Activated CD4-positive, alpha-beta T cell treated with anti-CD3 and anti-CD28 coated beads, Interleukin-2, amount 50 U/mL, for 16 hours (primary cell): ENCODE measurements at places on chromosomes 6 and 20.

- no peak for DNase-seq
Observed at GRCh38 chr6:165936660-165937059, 231.0 kb downstream of the TBXT start.

DNA sequence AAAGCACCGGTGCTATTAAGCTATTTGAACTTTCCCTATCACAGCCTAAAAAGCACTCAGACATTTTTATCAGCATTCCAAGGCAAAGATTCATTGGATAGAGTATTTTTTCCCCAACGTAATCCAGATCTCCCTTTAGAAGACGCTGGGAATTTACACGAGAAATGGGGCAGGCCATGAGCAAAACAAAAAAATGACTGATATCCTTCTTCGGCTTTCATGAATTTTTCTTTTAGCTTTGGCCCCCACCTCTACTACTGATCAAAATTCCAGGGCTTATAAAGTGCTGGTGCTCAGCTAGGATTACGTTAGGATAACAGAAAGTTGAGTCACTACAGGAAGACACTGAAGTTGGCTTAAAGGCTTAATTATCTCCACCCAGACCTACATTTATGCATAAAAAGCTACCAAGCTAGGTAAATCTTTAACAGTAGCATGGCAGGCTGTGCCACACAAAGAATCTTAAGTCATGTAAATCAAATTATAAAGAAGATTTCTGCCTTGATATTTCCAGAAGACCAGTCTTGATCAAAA lies 418.5 kb upstream of the BTBD3 start:
- no peak for DNase-seq

- DNase-seq = no peak
Observed at GRCh38 chr20:62133864-62134263, 9.3 kb downstream of the PSMA7 start.

DNA sequence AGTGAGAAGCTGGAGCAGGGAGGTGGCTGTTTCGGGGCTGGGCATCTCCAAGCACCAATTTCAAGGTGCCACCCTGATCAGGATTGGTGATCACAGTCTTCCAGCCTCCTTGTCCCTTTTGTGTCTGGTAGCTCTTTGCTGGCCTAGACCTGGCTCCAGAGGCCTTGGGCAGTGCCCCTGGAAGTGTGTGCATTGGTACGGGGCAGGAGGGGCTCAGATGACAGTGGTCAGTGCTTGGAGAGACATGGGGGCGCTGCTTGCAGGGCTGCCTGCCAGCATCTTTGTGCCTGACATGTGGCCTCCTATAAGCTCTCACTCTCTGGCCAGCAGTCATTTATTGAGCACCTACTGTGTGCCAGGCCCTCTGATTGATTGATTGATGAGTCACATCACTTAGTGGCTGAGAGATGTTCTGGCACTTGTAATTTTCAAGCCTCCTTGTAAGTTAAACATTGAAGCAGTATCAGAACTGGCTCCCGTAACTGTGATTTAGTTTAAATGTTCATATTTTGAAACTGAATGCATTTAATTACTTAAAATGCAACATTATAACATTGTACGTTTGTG lies 61.7 kb downstream of the BCAS4 start:
- no peak for DNase-seq

DNA sequence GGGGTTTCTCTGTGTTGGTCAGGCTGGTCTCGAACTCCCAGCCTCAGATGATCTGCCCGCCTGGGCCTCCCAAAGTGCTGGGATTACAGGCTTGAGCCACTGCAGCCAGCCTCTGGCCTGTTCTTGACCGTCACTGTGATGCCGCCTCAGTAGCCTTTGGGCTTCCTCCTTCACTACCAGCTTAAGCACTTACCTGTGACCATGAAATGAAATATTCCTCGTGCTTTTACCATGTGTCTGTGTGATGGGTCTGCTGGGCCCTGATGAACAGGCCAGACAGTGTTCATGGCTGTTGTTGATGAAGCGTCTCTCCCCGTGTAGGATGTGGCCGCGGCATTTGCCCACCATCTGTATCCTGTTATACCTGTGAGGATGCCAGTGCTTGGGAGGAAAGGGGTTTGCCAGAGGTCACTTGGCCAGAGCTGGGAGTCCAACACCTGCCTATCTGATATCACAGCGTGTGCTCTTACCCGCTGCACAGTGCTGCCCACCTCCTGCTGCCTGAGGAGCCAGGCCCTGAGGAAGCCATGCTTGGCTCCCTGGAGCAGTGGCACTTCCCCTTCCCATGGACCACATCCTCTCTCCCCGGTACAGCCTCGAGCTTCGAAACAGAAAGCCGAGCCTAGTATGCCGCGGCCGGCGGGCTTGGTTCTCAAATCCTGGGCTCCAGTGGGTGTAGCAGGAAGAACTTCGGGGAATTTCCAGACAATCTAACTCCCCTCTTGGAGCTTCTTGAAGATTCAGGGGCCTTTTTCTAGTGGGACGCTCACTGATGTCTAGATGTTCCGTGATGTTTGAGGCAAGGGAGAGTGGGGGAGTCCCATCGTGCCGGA lies 167.9 kb downstream of the ZDHHC14 start:
- DNase-seq = no peak

- no peak for DNase-seq
Observed at GRCh38 chr6:85458184-85458583, 8.3 kb downstream of the NT5E start.

- peak; percentile 35 for DNase-seq
Observed at GRCh38 chr6:47414423-47415167, 63.0 kb upstream of the CD2AP start.

DNA sequence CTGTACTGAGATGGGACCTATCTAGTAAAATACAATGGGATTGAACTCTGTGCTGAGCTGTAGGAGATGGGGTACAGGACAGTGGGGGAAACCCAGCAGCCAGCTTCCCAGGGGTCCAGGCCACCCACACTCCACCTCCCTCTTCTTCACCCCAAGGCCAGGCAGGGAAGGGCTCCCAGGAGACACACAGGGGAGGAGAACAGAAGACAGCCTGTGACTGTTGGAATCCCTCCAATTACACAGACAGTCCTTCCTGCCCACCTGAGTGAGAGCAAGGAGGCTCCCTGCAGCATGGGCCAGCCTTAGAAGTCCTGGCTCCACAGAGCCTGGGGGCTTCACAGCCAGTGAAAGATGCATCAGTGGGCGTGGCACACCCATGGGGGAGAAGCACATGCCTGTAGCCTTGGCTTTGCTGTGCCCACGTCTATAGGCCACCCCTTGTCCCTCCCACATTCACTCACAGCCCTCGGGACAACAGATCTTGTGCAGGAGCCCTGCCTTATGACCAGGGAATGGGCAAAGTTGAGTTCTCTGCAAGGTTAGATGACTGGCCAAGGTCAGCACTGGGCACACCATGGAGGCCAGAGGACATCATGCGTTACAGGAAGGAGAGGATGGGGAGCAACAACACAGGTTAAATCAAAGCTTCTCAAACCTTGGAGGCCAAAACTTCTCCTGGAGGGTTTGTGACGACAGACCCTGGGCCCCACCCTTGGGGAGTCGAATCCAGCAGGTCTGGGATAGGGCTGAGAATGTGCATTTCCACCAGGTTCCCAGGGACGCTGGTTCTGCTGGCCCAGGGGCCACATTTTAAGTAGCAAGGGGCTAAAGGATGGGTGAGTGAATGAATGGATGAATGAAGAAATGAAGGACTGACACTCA lies 12.3 kb upstream of the CST7 start:
- no peak for DNase-seq

DNA sequence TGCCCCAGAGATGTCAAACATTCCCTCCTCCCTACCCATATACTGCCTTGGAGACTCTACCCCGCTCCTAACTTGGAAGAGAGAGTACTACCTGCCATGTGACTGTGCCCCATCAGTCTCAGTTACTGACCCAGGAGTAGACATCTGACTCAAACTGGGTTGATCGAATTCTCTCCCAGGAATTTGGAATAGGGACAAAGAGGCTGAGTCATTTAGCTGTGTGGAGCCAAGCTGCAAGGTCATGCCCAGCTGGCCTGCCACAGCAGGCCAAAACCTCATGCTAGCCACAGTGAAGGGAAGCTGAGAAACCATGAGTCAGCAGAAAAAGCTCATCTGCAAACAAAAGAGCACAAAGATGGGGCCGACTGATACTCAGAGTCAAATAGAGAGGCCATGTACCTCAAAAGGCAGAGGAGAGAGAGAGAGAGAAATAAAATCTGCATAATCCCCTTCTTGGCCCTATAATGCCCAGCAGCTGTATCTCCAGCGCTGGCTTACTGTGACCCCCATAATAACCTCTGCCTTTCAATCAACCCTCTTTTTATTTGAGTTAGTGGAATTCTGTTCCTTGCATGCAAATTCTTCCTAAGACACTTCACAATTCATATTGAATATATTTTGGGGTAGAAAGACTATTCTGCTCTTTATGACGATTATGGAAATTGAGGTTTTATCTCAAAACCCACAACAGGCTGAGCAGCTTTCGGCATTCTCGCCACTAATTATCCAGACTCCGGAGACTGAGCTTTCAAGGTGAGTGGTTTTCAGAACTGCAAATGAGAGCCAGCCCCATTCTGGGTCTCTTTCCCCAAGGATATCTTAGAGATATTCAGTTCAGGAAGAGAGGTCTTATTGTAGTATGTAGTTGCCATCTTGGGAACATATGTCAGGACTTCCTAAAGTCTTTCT lies 21.4 kb upstream of the AKIRIN2 start:
- peak; percentile 84 for DNase-seq

DNA sequence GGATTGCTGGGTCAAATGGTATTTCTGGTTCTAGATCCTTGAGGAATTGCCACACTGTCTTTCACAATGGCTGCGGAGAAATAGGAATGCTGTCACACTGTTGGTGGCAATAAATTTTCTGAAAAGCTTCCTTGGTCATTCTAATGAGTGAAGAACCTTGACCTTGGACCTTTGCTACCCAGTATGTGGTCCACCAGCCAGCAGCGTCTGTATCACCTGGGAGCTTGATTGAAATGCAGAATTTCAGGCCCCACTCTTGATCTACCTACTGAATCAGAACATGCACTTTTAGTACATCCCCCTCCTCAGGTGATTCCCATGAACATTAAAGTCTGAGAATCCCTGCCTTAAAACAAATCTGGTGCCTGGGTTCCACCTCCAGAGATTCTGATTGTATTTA lies 27.5 kb upstream of the GLP1R start:
- DNase-seq = no peak

- peak; percentile 20 for DNase-seq
Observed at GRCh38 chr20:40922865-40923264, 105.8 kb upstream of the TOP1 start.

DNA sequence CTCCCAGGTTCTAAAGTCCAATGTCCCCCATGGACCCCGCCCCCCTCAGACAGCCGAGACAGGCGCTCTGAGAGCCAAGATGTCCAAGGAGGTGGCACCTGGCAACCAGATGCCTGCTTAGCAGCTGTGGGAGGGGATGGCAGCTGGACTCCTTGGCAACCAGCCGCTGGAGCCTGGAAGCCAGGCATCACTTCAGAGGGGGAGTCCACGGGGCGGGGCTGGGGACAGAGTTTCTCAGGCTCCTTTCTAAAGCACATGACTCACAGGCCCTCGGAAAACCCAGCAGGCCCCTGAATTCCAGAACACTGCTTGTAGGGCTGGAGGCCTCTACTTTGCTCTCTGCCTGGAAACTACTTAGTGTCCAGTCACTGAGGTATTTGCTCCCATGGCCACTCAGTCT lies 51.5 kb downstream of the PREX1 start:
- no peak for DNase-seq

GRCh38 chr6:31663126-31663960 lies 1.5 kb downstream of the GPANK1 start:
- no peak for DNase-seq

GRCh38 chr6:110378552-110378951 lies 20.4 kb upstream of the METTL24 start:
- no peak for DNase-seq

GRCh38 chr6:15484821-15485220 lies 178.0 kb downstream of the DTNBP1 start:
- DNase-seq = no peak

DNA sequence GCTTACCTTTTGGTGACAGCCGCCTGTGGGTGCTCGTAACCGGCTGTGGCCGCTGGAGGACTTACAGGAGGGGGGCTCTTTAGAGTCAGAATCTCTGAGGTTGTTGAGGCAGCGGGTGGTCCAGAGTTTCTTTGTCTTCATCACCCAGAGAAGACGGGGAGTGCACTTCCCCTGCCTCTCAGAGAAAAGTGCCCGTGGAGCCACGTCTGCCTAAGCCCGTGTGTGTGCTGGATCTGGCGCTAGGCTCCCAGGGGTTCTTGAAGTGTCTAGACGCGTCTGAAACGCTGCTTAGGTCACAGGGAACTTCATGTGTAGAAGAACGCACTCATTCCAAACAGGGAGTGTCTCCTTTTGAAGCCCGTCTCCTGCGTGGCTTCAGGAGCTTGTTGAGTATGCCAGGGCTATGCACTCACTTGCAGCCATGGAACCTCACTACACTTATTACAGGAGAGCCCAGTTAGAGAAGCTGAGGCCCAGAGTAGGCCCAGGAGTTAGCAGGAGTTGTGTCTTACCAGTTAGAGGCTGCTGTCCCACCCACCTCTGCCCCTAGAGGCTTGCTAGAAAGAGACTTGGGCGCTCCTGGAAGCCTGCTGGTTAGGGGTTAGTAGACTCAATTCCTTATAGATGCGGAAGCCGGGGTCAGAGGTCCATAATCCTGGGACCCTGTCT lies 1.3 kb downstream of the LSM14B start:
- no peak for DNase-seq

- no peak for DNase-seq
Observed at GRCh38 chr6:41367700-41368099, 32.3 kb downstream of the NCR2 start.

GRCh38 chr20:9955646-9956045 lies 79.1 kb upstream of the ANKEF1 start:
- no peak for DNase-seq

GRCh38 chr6:47646689-47647088 lies 51.7 kb upstream of the ADGRF4 start:
- no peak for DNase-seq

DNA sequence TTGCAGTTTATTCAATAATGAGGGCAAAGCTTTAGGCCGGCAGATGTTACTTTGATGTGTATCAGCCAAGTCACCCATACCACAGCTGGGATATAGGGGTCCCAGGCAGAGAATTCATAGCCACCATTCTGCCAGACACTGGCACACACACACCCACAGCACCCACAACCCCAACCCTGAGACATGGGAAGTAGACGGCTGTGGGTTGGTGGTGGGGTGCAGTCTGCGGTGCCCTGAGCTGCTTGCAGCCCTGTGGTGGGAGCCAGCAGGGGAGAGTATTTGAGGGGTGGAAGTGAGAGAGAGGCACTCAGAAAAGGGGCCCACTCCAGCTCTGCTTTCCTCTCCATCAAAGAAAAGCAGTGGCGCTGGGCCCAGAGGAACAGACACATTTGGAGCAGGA lies 125.3 kb downstream of the FOXO3 start:
- no peak for DNase-seq
